Umbilical cord (tissue), 2 donors: ENCODE measurements at places on chromosomes 6 and 20. TPM values are rescaled to one million over a fixed set of nuclear protein-coding genes. Genes with fewer than 3 reads are reported as not detected.

DNA sequence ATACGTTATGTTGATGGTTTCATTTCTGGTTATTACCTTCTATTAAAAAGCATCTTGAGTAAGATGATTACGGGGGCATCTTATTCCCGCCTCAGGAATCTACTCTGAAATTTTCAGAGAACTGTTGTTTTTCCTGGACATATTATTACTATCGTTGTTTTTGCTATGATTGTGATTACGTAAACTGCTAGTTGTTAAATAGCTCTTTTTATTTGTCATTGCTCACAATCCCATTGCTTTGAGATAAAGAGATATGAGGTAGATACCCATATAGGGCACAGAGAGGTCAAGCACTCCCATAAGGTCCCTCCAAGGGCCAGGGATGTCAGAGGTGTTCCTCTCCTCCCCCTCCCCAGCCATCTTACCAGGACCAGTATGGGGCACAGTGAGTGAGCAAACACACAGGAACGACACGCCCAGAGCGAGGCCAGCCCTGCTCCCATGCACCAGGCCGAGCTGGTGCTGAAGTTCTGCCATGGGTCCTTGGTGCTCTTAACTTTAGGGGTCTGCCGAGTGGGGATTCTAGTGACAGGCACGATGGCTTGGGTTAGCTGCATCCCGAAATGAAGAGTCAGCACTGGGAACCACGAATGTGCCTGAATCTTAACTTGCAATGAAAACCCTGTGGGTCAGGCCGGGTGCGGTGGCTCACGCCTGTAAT lies 49.9 kb downstream of the PRDM1 start:
- DNase-seq = no peak

DNA sequence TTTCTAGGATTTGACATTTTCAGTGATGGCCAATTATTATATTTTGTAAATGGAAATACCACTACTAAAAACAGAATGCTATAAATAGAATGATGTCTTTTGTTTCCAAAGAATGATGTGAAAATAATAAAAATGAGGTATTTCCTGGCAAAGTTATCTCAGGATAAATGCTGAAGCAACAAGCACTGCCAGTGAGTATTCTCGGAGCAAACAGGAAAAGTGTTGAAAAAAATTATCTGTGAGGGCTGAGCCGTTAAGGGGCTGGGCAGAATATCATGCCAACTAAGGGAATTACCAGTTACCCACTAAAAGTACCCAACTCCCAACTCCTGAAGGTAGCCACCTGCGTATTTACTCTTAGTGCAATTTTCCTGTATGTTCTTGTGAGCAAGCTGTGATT lies 23.6 kb upstream of the SCAF8 start:
- no peak for DNase-seq

GRCh38 chr20:53335555-53335954 lies 258.1 kb downstream of the ZNF217 start:
- DNase-seq = no peak

DNA sequence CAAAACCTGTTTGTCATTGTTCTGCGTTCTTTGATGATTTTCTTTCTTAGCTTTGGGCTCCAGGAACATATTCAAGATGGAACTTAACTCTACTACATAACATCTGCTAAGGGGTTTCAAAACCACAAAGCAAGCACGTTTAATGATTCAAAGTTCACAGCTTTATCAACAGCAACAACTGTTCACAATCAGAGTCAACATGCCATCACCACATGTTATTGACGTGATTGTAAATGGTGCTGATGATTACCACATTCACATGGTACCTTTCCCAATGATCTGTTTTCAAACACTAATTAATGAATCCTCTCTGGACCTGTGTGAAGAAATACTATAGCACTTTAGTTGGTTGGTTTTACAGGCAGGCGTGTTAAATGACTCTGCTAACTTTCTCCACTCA lies 180.6 kb upstream of the CEP162 start:
- no peak for DNase-seq

- no peak for DNase-seq
Measured at GRCh38 chr6:35202066-35202546, 11.7 kb upstream of the SCUBE3 start.

DNA sequence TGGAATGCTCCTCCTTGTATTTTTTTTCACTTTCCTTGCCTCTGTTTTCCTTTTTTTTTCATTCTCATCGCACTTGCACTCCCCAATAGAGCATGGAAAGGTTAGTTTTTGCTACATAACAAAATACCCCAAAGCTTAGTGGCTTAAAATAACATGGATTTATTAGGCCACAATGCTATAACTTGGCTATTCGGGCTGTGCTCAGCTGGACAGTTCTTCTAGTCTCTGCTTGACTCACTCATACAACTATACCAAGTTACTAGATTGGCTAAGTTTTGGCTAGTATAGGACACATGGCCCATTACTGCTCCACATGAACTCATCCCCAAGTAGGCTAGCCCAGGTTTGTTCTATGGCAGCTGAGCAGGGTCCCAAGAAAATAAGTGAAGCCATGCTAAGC lies 94.5 kb upstream of the ANKEF1 start:
- no peak for DNase-seq

DNA sequence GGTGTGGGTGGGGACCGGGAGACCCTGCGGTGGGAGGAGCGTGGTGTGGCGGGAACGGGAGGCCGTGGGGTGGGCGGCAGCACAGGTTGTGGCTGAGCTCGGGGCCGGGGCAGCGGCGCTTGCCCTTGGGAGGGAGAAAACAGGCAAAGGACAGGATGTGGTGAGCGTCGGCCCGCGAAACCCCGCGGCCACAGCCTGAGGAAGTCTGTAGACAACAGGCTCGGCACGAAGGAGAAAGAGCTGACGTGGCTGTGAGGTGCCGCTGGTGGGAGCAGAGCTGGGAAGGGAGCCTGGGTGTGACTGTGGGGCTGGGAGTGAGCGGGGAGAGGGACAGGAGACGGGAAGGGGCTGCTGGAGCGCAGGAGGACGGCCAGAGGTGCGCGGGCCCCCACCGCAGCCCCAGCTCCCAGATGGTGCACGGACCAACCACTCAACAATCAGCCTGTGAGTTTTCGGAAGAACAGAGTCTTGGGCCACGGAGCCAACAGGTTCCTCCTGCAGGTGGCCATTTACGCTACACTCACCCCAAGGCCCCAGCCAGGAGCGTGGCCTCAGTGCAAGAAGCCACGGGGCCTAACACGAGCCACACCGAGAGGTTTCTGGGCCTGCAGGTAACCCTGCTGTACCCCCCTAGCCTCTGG lies 202.8 kb downstream of the DLL1 start:
- DNase-seq = no peak

DNA sequence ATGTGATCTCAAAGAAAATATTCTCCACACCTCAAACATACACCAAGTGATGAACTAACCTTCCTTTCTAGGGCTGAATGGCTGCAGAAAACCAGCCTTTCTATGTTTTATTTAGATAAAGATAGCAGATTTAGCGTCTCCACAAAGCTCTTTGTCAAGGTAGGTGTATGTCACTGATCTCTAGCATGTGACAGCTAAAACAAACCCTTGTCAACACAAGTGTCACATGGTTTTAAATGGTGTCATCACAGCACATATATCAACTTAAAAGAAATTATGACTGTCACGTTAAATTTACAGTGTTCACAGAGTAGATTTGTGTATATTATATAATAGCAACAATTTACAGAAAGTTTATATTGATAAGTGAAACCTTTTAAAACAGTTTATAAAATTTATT lies 58.3 kb downstream of the TENT5A start:
- DNase-seq = no peak

- no peak for DNase-seq
Measured at GRCh38 chr6:111598181-111598580, 7.5 kb downstream of the TRAF3IP2 start.

GRCh38 chr6:30127238-30128093 lies 8.5 kb upstream of the TRIM40 start:
- DNase-seq = no peak

- peak; percentile 74 for DNase-seq
Measured at GRCh38 chr6:2738373-2738979, 12.2 kb downstream of the MYLK4 start.

DNA sequence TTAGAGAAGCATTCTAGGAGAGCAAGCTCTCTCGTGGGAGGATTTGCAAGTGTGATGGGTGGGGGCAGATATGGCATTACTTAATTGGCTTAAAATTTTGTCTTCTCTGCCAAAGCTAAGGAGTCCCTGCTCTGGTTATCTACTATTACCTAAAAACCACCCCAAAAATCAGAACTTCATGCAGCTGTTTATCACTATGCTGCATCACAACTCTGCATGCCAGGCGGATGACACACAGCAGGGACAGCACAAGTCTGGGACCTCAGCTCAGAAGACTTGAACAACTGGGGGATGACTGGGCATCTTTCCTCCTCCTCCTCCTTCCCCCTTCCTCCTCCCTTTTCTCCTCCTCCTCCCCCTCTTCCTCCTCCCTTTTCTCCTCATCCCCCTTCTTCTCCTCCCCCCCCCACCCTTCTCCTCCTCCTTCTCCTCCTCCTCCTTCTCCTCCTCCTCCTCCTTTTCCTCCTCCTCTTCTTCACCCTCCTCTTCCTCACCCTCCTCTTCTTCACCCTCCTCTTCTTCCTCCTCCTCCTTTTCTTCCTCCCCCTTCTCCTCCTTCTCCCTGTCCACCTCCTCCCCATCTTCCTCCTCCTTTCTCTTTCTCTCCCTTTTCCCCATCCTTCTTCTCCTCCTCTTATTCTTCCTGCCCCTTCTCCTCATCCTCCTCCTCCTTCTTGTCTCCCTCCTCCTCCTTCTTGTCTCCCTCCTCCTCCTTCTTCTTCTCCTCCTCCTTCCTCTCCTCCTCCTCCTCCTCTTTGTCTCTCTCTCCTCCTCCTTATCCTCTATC lies 218.6 kb upstream of the PMEPA1 start:
- no peak for DNase-seq

GRCh38 chr6:46331461-46331860 lies 159.8 kb downstream of the RCAN2 start:
- DNase-seq = no peak

- DNase-seq = peak; percentile 77
Measured at GRCh38 chr20:22348010-22348409, 236.4 kb downstream of the FOXA2 start.

DNA sequence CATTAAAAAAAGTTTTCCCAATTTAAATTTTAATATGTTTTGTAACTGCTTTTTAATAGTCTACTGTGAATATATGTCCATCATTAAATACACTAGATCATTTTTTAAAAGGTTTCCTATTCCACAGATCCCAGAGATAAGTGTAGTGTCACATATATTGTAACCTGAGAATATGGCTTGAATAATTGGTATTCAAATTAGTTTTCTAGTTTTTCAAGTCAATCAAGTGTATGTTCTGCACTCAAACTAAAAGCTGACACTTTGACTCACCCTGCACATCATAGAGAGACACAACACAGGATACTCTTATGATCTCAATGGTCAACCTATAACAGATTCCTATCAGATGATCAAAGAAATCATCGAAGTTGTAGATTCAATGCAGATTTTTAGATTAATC lies 49.1 kb downstream of the ZHX3 start:
- no peak for DNase-seq

DNA sequence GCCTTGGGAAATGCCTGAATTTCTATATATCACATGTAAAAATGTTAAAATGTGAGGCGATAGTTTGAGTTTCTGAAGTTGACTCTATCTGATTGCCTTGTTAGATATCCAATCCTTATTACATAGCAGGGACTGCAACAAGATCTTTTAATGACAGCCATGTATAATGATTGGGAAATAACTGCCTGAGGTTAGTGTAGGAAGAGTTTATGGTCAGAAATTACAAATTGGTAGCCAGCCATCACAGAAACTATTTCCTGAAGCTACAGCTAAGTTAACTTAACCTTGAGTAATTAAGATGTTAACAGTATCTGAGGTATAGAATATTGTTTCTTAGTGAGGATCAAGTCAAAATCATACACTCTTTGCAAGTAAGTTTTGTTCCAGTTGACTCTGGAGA lies 41.0 kb downstream of the AKIRIN2 start:
- DNase-seq = no peak

DNA sequence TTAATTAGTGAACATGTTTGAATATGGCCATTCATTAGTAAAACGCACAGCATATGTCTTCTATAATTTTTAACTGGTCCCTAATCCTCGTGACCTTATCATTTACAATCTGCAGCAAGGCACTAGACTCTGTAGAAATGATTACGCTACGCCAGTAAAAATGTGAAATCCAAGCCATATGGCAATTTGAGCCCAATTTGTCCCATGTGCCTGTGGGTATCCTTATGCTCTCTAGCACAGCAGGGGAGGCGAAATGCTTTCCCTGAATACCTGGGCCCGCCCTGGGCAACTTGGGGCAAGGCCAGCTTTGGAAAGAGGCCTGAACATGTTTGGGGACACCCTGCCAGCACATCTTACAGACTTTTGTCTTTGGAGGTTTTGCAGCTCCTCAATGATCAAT lies 122.7 kb upstream of the AGPAT4 start:
- no peak for DNase-seq

- DNase-seq = peak; percentile 58
Measured at GRCh38 chr20:373171-373890, 7.2 kb upstream of the TRIB3 start.

- DNase-seq = no peak
Measured at GRCh38 chr6:109523478-109523877, 40.5 kb upstream of the ZBTB24 start.

- DNase-seq = no peak
Measured at GRCh38 chr6:39464067-39464466, 141.6 kb upstream of the KCNK16 start.

DNA sequence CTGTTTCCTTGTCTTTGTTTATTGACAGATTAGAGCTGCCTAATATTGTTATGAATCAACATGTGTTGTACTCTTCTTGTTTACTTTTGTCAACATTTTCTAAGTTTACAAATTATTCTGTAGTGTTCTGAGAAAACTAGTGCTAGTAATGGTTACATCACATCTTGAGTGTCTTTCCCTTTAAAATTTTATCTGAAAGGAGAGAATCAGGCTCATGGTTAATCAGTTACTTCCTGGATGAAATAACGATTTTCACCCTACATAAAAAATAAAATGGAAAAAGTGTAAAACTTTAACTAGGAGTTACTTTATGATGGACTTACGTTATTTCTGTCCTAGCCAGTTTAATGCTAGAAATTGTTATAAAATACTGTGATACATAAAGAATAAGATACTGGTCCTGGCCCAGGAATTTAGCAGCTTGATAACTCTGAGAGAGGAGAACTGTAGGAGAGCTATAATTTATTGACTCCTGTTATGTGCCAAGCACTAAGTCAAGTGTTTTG lies 26.4 kb upstream of the BMP5 start:
- DNase-seq = no peak

DNA sequence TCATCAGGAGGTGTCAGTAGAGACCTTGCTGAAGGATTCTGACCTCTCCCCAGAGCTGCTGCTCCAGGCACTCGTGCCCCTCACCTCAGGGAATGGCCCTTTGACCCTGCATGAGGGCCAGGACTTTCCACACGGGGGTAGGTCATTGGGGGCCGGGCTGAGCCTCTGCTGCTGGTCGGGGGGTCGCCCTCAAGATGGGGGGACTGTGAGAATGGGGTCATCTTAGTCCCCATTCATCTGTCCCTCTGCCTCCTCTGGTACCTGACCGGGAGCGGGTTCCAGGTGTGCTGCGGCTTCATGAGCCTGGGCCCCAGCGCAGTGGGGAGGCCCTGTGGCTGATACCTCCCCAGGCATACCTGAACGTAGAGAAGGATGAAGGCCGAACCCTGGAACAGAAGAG lies 15.8 kb downstream of the DNPH1 start:
- DNase-seq = no peak

GRCh38 chr20:61705386-61706258 lies 360.1 kb downstream of the TAF4 start:
- no peak for DNase-seq

SLC17A3 gene
- total RNA-seq = 6.7 TPM

MEI4 gene
- 3.4 TPM for total RNA-seq

OR2J3 gene
- 3.1 TPM for total RNA-seq

NKX2-4 gene
- not detected for total RNA-seq

RAET1L gene
- total RNA-seq = not detected

RPP21 gene
- 30.6 TPM for total RNA-seq

ASCC3 gene
- total RNA-seq = 82.3 TPM

PI3 gene
- not detected for total RNA-seq

ANKEF1 gene
- 7.7 TPM for total RNA-seq

SIRPB2 gene
- 16.9 TPM for total RNA-seq
